Suprapubic skin (tissue), 4 donors: ENCODE measurements at places on chromosomes 1 and 21.
A peak's percentile ranks its signal among the peaks of the same experiment; 100 is the strongest.

- no peak for DNase-seq
Measured at GRCh38 chr1:11280719-11281376, 7.8 kb downstream of the UBIAD1 start.

DNA sequence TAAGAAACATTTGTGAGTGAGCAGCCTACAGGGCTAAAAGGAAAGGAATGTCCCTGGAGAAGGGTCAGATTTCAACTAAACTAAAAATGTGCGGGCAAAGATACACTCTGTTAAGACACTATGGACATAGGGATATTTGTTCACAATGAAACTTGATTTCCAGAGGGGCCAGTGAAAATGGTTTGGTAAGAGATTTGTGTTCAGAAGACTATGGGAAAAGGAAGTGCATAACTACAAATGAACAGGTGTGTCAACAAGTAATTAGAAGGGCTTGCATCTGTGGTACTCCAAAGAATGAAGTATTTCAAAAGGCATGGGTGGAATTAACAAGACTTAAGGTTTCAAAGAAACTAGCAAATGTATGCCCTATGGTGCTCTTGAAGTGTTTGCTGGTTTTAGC is 60.4 kb downstream of the NME7 start:
- DNase-seq: no peak

- no peak for DNase-seq
Measured at GRCh38 chr1:200121421-200121820, 93.9 kb downstream of the NR5A2 start.

DNA sequence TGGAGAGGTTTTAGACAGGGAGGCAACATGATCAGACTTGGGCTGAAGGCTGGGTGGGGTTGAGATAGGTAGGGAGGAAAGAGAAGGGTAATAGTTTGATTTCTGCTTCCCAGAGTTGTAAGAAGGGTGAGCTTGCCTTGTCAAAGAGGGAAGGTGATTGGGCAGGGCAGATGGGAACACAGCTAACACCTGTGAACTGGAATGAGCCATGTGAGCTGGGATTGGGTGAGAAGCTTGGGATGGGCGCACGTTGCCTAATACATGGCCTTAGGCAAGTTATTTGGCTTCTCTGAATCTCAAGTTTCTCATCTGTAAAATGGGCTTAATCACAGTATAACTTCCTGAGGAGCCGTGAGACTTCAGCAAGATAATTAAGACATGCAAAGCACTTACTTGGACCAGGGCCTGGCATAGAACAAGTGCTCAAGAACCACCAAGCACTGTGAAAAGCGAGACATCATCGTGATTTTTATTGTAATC is 33.8 kb upstream of the ID3 start:
- no peak for DNase-seq

GRCh38 chr1:1284221-1285101 is 4.2 kb downstream of the SCNN1D start:
- DNase-seq: no peak

- peak; percentile 72 for DNase-seq
Measured at GRCh38 chr1:29125237-29125641, 1.5 kb upstream of the TMEM200B start.
